ENCODE measurements at places on chromosomes 16 and 17. TPM values are rescaled to one million over a fixed set of nuclear protein-coding genes. Genes with fewer than 3 reads are reported as not detected.

The HAP1 gene
- not detected for total RNA-seq

The GPR139 gene
- total RNA-seq: not detected

The SEC14L5 gene
- total RNA-seq: 0.57 TPM

The TPPP3 gene
- total RNA-seq: 2.9 TPM

The CIAPIN1 gene
- total RNA-seq: 36.7 TPM

The NPIPB6 gene
- total RNA-seq: not detected

The ZNF597 gene
- 2.5 TPM for total RNA-seq

The EVI2B gene
- total RNA-seq: 115 TPM
